ENCODE measurements at places on chromosomes 13 and 19.

GRCh38 chr19:58397533-58398037 is 2.1 kb downstream of the RNF225 start:
- DNase-seq = no peak

DNA sequence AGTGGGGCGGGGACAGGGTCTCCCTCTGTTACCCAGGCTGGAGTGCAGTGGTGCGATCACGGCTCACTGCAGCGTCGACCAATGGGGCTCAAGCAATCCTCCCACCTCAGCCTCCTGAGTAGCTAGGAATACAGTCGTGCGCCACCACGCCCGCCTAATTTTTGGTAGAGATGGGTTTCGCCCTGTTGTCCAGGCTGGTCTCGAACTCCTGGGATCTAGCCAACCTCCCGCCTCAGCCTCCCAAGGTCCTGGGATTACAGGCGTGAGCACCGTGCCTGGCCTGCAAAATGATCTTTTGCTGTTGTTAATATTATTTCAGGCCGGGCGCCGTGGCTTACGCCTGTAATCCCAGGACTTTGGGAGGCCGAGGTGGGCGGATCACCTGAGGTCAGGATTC is 621 bp upstream of the TGDS start:
- no peak for DNase-seq

DNA sequence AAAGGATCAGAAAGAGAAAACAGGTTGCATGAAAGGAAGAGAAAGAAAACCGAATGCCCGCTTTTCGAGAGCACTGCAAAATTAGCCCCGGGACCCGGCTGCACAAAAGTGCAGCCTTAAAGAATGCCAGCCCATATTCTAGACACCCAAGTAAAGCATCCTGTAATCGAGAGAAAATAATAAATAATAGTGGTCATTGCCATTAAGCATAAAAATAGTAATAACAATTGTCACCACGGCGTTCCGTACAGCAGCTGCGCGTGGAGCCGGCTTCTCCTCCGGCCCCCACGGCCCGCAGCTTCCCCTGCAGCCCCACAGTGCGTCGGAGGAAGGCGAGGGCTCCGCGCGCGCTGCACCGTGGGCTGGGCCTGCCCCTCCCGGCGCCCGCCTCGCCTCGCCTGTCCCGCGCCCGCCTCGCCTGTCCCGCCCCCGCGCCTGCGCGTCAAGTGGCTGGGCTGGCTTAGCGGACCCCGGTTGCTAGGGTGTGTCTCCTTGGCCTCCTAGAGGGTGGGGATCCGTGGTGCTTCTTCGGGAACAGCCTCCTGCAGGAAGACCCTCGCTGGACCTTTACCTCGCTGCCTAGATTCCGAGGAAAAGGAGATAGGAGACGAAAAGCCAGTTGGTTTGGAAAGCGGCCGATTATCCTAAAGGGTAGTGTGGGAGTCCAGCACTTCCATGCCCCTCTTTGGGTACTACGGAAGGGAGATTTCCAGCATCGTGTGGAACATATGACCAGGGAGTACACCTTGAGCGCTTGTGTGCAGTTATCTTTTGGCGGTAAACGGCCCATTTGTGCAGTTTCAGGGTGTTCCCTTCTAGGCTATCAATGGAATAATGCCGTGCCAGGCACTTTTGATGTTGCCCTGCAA is at the start of gene LRRC63:
TSS of gene LRRC63 (plus strand) at position 446 of the 869 bp plus-strand sequence. CDS start 1,107 bp downstream, outside the sequence.
- peak; percentile 89 for DNase-seq

DNA sequence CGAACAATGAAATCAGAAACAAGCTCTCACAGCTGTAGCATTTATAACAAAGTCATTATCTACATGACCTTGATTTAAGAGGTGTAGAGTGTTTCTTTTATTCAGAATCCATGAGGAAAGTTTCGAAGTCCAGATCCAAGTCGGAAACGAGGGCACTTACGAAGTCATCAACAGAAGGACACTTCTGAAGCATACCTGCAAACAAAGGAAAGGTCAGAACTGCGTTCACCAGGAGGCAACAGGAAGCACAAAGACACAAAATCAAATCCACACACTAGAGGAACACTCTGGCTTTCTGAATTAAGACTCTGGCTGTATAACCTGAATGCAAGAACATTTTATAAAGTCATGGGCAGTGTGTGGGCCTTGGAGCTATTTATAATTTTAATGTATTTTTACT is 158.9 kb downstream of the MIPEP start:
- no peak for DNase-seq

DNA sequence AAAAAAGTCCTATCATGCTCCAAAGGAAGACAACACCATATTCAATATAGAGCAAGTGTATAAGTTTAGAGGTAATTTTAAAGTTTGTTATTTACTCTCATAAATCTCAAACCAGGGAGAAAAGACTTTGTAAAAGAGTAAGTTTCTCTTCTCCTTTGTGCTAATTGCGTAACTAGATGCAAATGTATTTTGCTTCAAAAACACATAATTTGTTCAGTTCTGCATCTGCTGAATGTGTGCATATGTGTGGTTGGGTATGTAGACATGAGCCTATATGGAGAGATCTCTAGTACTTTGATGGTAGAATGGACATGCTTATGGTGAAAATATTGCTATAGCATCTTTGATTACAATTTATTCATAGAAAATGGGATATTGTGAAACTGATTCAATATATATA is 17.8 kb upstream of the MIR17HG start:
- no peak for DNase-seq

DNA sequence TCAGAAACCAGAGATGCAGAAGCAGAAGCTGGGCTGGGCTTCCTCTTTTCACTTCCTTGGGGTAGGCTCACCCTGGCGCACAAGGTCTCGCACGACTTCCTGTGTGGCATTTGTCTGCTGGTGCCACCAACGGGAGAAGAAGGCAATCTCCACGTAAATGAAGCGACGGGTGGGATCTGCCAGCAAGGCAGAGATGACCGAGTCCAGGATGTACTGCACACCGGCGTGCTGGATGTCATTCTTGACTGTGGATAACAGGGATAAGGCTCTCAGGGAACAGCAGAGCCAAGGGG is 1.3 kb downstream of the MAN2B1 start:
- DNase-seq = peak; percentile 62

- no peak for DNase-seq
Observed at GRCh38 chr19:3823350-3823713, 37.2 kb upstream of the MATK start.

DNA sequence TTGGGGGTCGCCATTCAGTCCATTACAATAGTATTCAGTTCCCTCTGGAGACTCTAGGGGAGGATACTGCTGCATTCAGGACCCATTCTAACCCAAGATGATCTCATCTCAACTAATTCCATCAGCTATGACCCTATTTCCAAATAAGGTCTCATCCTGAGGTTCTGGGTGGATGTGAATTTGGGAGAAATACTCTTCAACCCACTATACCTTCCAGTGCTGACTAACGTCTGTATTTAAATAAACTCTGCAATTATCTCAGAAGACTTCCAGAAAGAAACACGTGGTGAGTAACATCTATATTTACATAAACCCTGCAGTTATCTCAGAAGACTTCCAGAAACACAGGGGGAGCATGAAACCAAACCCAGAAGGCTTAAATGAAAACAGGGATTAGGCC is 1300.7 kb downstream of the PCDH9 start:
- no peak for DNase-seq

- no peak for DNase-seq
Observed at GRCh38 chr13:51347099-51347498, 7.6 kb downstream of the SERPINE3 start.

DNA sequence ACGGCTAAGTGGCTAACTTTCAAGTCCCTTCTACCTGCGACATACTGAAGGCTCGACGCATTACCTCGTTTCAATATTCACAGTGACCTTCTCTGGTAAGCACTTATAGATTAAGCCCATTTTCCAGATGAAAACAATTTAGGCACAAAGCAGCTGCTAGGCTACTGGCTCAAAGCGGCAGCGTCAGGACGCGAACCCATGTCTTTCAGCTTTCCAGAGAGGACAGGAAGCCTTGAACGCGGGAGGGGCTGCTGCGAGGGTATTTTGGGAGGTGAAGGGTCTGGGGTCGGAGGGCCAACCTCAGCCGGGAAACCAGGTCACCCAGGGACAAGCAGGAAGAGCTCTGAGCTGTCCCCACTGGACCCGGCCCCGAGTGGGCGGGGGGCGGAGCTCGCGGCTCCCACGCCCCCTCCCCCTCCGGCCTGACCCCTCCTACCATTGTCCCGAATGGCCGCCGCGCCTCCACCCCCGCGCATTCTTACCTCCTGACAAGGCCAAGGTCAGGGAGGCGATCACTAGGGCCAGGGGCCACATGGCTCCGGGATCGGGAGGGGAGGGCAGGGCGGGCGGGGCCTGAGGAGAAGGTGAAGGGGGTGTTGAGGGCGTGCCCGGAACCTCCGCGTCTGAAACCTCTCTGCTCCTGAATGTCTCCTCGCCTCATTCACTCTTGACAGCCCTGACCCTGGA is at the start of gene KLK13:
TSS of gene KLK13 (minus strand) at position 559 of the 687 bp plus-strand sequence. CDS start at position 534, 25 bp downstream.
- DNase-seq = no peak
